ENCODE measurements at places on chromosomes 7 and 10.

- no peak overlapping the region for H3K27ac ChIP-seq
- no peaks in the 10 kb centered on the region for H3K36me3 ChIP-seq
- DNase-seq: no peak
- H3K4me3 ChIP-seq: no peak overlapping the region
Measured at GRCh38 chr10:93357680-93358079, 124.5 kb downstream of the MYOF start.

DNA sequence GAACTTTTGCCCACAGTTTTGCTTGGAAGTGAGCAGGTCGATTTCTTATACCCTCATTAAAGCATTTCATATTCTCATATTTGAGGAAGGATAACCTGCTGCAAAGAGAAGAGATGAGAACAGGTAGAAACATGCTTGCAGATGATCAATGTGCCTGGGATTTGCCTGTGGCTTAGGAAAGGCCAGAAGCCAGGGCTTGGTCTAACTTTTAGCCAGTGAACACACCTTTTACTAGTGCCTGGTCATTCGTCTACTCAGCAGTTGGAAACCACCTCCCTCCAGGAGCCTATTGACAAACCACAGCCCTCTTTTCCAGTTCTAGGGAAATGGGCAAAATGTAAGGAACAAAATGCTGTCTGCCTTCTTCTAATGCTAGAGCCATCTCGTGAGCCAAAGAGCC lies 518.3 kb downstream of the ADRA2A start:
- H3K27ac ChIP-seq: no peak overlapping the region
- no peaks in the 10 kb centered on the region for H3K36me3 ChIP-seq
- no peak for DNase-seq
- H3K4me1 ChIP-seq: no peaks in the 10 kb centered on the region
- H3K27me3 ChIP-seq: peaks cover 2% of the 10 kb centered on the region
- H3K4me3 ChIP-seq: no peak overlapping the region

DNA sequence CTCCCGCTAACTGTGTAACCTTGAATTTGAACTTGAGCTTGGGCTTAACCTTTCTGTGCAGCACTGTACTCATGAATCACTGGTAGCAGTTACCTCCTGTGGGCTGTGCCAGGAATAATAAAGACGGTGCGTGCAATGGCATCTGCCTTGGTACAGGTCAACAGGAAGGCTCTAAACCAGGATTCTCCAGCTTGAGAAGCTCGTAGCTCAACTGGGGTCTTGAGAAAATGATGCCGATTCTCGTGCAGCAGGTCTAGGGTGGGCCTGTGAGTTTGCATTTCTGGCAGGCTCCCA lies 112.5 kb upstream of the ANLN start:
- H3K27me3 ChIP-seq: peaks cover 4% of the 10 kb centered on the region
- H3K36me3 ChIP-seq: no peaks in the 10 kb centered on the region
- H3K4me1 ChIP-seq: no peaks in the 10 kb centered on the region
- no peak for DNase-seq
- H3K27ac ChIP-seq: no peak overlapping the region
- H3K4me3 ChIP-seq: no peak overlapping the region

DNA sequence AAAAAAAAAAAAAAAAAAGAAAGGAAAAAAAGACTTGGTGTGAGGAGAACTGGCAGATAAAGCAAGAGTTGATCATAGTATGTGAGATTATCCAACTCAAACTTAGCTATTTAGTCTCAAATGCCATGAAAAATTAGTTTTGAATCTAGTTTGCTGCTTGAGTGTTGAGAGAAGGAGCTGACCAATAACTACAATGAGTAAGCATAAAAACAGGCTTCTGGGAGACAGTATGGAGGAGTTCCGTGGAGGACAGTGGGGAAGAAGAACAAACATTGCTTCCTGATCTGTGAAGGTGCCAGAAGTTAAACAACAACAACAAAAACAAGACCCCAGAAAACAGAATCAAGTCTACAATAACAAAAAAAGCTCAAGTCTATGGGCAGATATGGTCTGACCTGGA lies 317.1 kb upstream of the POT1 start:
- H3K4me1 ChIP-seq: peaks cover 2% of the 10 kb centered on the region
- no peak overlapping the region for H3K4me3 ChIP-seq
- H3K27me3 ChIP-seq: no peaks in the 10 kb centered on the region
- DNase-seq: no peak
- no peak overlapping the region for H3K27ac ChIP-seq

- no peak overlapping the region for H3K4me3 ChIP-seq
- no peak overlapping the region for H3K27ac ChIP-seq
- no peak for DNase-seq
- H3K4me1 ChIP-seq: no peaks in the 10 kb centered on the region
- H3K36me3 ChIP-seq: no peaks in the 10 kb centered on the region
Measured at GRCh38 chr7:138963675-138964074, 17.5 kb downstream of the KIAA1549 start.

DNA sequence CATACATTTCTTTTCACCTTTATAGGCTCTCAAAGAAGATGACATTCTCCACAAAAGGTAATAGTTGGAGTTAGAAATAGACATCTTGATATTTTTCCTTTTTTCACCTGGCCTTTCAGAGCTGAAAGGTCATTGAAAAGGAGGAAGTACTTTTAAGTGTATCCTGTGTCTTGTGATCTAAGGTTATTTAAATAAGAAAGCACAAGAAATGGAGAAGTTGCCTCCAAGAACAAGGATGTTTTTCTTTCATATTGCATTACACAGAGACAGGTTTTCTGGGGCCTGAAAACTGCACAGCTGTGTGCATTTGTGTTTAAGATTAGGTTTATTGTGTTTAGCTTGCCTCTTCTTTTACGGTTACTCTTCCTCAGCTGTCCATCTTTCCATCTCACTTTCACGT lies 103.4 kb upstream of the SEMA3D start:
- no peaks in the 10 kb centered on the region for H3K27me3 ChIP-seq
- DNase-seq: no peak
- no peak overlapping the region for H3K4me3 ChIP-seq
- no peaks in the 10 kb centered on the region for H3K4me1 ChIP-seq

DNA sequence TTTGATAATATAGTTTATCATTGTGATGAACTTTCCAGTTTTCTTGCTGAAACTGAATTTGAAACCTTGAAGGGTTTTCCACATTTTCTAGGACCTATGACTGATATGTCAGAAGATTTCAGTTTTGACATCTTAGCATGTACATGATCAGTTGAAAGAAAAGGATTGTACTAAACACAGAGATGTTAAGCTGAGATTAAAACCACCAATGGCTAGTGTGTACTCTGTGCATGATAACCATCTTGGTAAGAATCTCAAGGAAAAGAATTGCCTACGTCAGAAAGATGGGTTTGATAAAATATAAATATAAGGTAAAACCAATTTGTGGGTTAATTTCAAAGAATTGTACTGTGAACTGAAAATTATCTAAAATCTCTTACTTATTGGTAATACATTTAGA lies 776.4 kb downstream of the GATA3 start:
- no peak overlapping the region for H3K27ac ChIP-seq
- no peaks in the 10 kb centered on the region for H3K36me3 ChIP-seq
- no peaks in the 10 kb centered on the region for H3K27me3 ChIP-seq
- H3K4me3 ChIP-seq: no peak overlapping the region

GRCh38 chr10:27792216-27792615 lies 46.6 kb upstream of the MKX start:
- no peaks in the 10 kb centered on the region for H3K36me3 ChIP-seq
- DNase-seq: no peak
- H3K27ac ChIP-seq: no peak overlapping the region
- H3K4me1 ChIP-seq: no peaks in the 10 kb centered on the region

DNA sequence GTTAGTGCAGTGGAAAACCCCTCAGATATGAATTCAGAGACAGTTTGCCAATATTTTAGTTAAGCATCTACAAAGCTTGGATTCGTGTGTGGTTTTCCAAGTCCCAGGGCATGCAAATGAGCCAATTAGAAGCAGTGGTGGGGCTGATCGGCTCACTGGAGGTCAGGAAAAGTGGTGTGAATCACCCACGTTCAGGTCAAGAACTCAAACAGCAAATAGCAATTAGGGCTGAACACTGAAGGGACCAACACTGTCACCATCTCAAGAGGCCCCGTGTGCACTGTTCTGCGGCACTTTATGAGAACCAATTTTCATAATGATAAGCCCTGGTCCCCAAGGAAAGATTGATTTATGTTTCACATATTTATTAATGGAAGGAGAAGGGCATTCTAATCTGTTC lies 68.9 kb downstream of the ADARB2 start:
- no peak overlapping the region for H3K4me3 ChIP-seq
- H3K36me3 ChIP-seq: no peaks in the 10 kb centered on the region
- H3K27me3 ChIP-seq: no peaks in the 10 kb centered on the region
- DNase-seq: no peak
- H3K27ac ChIP-seq: no peak overlapping the region

GRCh38 chr10:103044942-103045489 lies 126.9 kb downstream of the CNNM2 start:
- no peak for DNase-seq
- peaks cover 2% of the 10 kb centered on the region for H3K27me3 ChIP-seq
- H3K27ac ChIP-seq: no peak overlapping the region
- H3K4me1 ChIP-seq: no peaks in the 10 kb centered on the region
- H3K4me3 ChIP-seq: no peak overlapping the region

DNA sequence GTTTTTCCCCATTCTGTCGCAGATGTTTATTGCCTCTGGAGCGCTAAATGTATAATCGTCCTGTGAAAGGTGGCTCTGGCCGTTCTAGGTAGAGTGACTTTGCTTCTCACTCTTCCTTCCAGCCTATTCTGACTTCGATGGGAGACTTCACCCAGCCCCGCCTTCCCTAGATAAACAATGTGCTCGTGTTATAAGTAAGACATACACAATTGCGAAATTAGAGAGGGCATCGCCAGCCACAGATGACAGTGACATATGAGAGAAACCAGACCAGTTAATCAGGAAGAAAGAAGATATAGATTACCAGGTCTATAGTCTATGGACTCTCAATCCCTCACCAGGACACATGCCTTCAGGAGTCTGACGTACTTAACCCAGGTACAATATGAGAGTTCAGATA lies 1050.5 kb upstream of the AUTS2 start:
- no peaks in the 10 kb centered on the region for H3K4me1 ChIP-seq
- no peaks in the 10 kb centered on the region for H3K27me3 ChIP-seq
- H3K4me3 ChIP-seq: no peak overlapping the region
- no peak for DNase-seq
- H3K36me3 ChIP-seq: no peaks in the 10 kb centered on the region

- H3K27ac ChIP-seq: no peak overlapping the region
- H3K36me3 ChIP-seq: no peaks in the 10 kb centered on the region
- no peak for DNase-seq
- H3K4me1 ChIP-seq: no peaks in the 10 kb centered on the region
- H3K4me3 ChIP-seq: no peak overlapping the region
Measured at GRCh38 chr7:89776980-89777379, 377.3 kb upstream of the STEAP1 start.

- DNase-seq: no peak
- H3K4me1 ChIP-seq: no peaks in the 10 kb centered on the region
- H3K27ac ChIP-seq: no peak overlapping the region
- no peaks in the 10 kb centered on the region for H3K36me3 ChIP-seq
- H3K4me3 ChIP-seq: no peak overlapping the region
Measured at GRCh38 chr10:70247360-70247759, 14.1 kb upstream of the PPA1 start.

DNA sequence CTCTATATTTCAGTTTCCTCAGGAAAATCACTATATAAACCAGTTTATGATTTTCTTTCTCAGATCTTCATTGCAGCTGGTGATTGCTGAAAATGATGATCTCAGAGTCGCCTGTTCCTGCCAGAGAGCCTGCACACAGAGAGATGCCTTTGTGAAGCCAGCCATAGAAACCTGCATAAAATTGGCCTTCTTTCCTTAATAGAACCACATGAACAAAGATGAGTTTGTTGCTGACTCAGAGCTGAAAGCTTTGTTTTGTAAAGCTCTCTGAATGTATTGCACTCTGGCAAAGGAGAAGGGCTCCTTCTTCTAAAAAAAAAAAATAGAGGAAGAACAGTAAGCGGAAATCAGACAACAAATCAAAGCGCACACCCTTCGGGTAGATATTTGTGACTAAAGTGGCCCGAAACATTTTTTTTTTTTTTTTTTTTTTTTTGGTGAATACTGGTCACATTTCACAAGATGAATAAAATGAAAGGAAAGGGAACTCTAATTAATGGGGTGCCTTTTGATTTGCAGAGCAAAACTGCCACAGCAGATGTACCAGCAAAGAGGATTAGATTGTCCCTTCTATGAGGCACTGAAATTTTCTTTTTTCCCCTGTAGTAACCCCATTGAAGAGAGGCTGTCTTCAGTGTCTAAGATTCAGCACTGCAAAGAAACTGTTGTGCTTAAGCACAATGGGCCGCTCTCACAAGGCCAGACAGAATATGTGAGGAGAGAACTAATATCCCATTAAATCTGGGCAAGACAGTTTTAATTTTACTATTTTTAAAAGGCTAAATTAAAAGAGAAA lies 75.1 kb upstream of the PTPRZ1 start:
- H3K4me1 ChIP-seq: no peaks in the 10 kb centered on the region
- no peak overlapping the region for H3K27ac ChIP-seq
- DNase-seq: no peak

DNA sequence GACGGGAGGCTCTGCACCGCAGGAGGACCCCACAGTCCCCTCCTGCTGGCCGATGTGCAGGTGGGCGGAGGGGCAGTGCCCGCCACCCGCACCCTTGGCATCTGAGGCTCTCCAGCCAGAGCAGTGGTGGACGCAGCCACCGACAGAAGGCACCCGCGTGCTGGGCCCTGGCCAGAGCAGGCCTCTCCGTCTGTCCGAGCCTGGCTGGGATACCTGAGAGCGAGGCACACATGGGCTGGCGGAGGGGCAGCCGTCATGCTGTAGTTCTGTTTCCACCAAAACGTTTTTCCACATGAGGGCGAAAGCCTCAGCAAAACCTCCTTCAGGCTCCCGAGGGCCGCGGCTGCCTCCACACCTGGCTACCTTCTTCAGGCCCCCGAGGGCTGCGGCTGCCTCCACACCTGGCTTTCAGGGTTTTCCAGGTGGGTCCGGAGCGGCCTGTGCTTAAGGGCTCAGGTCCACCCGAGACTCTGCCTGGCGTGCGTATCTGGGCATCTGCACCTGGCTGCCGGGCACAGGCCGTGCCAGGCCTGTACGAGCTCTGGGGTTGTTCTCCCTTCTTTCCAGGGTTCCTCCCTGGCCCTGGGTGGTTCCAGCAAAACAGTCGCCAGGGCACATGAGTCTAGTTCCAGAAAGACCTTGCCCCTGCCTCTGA lies 115.5 kb downstream of the INPP5A start:
- no peaks in the 10 kb centered on the region for H3K27me3 ChIP-seq
- H3K4me3 ChIP-seq: no peak overlapping the region
- DNase-seq: no peak

DNA sequence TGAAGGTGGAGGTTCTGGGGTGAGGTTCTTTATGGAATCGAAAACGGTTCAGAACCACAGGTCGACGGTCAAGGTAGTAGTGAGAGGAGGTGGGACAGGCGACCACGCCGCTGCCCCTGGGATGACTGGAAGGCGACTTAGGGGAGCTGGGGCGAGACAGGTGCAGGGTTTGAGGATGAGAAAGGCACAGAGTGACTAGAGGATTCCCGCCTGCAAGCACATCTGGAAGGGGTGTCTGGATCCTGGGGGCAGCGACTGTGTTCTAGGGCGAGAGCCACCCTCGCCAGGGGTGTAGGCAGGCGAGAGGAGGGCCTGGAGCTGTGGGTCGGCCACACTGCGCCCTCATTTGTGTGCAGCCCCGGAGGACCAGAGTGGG lies 468 bp upstream of the IRF5 start:
- peaks cover 50% of the 10 kb centered on the region for H3K4me1 ChIP-seq
- H3K4me3 ChIP-seq: peak overlapping the region; percentile 81
- H3K27me3 ChIP-seq: peaks cover 20% of the 10 kb centered on the region
- DNase-seq: no peak
- peaks cover 8% of the 10 kb centered on the region for H3K36me3 ChIP-seq

Measured in activated T-helper 1 cell treated with anti-CD3 and anti-CD28 coated beads, Interleukin-12 subunit alpha, Interleukin-12 subunit beta, Interleukin-2, Interleukin-4 antibody, amounts not matched to agents 30 ng/mL and 10 ng/mL and 1 ng/mL, durations not matched to agents 14 hours and 24 hours and 36 hours (primary cell).